ENCODE measurements at places on chromosomes 5 and 9.

DNA sequence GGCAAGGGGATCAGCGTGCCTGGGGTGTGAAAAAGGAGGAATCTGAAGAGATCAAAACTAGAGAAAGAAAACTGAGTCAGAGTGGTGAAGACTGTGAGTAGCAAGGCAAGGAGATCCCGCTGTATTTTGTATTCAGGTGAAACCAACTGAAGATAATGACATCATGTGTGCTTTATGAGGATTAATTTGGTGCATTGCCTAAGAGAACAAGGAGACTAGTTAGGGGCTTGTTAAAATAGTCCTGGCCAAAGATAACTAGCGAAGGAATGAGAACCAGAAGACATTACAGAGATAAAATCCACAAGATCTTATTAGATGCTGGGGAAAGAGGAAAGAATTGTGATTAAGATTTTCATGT, 16.9 kb upstream of the GPX3 start:
- no peak for DNase-seq

DNA sequence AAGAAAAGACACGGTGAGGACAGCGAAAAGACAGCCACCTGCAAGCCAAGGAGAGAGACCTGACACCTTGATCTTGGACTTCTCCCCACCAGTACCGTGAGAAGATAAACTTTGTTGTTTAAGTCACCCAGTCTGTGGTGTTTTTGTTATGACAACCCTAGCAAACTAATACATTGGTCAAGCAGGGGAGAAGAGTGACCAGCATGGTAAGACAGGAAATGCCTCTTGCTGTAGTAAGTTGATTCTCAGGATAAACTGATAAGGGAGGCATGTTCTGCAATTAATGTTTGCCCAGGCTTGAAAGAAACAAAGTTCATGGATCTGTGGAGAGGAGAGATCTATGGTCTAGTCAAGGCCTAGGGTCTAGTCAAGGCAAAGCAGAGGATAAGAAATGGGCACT, 801.2 kb downstream of the MAT2B start:
- no peak for DNase-seq

DNA sequence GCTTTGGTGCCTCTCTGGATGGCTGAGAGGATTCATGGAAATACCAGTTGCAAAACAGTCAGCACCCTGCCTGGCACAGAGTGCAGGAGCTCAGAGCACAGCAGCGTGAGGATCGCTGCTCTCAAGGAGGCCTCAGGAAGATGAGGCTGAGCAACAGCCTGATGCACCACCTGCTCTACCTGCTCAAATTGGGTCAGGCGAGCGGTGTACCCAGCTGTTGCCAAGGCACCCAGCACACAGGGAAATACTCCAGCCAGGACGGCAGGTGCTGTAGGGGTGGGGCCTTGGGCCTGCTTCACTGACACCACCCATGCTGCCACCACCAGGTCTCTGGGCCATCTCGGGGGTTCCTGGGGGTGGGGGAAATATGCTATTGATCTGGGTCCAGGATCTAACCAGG, 4.3 kb downstream of the EEIG1 start:
- peak; percentile 84 for DNase-seq

GRCh38 chr9:129867136-129868022, 32.1 kb downstream of the USP20 start:
- no peak for DNase-seq

DNA sequence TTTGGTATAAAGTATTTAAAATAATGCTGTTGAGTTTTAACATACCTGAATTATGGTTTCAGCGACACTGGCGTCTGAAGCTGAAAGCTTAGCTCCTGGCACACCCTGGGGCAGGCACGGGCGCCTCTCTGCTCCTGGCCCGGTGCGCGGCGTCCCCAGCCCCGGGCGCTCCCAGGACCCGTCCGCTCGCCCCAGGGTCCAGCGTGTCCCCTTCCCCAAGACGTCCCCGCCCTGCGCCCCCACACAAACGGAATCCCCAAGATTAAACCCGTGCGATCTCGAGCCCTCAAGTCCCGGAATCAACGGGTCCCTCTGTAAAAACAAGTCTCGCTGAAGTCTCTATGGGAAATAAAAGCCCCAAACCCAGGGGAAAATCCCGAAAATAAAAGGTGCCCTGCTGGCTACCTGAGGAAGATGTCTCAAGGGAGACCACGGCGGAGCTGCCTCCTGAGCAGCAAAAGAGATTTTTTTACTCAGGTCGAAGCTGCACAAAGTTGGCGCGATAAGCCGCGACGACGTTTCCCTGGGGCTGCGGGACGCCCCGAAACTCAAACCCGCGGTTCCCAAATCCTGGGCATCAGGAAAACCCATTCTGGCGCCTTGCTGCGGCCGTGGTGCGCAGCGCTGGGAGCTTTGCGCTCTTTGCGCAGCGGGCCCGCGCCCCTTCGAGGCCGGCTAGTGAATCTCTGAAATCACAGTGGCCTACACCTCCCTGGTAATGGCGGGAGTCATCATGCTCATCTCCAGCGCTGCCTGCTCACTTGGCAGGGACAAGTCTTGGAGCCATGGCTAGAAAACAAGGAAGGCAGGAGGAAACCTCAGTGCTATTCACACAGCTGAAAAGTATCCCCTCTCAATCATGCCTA, 6.3 kb upstream of the IFNA8 start:
- DNase-seq, result no peak

- DNase-seq, result peak; percentile 77
Measured at GRCh38 chr5:36870399-36871040, 6.0 kb upstream of the NIPBL start.

DNA sequence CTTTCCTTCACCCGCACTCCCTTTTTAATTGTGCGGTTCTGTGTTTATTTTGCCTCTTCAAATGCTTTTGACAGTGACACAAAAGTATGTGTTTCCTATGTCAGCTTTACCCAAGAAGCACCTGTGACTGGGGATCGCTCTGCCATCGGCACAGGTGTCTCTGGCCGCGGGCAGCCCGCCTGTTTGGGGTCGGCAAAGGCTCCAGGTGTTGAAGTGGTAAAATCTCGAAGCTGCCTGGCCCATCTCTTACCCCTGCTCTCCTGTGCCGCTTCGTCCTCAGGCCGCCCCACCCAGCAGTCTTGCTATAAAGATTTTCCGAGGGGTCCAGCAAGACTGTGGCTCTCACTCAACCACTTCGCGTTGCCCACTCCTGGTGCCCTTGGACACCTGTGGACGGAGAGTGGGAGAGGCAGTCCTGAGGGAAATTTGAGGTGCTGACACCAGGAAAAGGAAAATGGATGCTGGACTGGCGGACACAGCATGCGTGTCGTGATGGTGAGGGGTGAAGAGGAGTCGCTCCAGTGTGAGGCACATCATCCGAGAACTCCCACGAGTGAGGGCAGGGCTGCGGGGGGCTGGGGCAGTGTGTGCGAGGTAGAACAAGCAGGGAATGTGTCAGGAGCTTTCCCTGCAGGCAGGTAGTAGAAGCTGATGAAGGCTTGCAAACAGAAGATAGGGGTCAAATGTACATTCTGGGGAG, 29.1 kb upstream of the CEP72 start:
- no peak for DNase-seq

GRCh38 chr5:140753561-140753960, 32.4 kb upstream of the PCDHA1 start:
- DNase-seq, result no peak

GRCh38 chr5:74543162-74543995, 97.1 kb downstream of the ENC1 start:
- no peak for DNase-seq

DNA sequence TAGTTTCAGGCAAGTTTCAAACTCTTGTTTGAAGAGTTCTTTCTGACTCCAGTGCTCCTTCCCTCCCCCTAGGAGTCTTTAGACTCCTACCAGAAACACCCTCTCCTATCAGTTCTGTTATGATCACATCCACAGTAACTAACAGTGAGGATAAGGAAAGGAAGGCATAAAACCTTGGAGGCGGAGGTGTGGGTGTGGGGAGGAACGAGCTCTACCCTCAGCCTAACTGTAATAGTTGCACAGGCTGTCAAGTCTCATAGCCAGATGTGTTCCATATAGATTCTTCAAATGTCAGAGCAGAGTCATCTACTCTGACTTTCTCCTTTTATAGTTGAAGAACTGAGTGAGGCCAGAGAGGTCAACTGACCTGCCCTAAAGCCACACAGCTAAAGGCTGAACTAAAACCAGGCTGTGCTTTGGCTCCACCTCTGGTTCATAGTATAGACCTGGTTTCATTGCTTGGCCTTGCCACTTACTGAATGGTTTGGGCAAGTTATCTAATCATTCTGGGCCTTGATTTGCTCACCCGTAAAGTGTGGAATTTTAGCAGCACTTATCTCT, 34.4 kb upstream of the PIK3R1 start:
- no peak for DNase-seq

DNA sequence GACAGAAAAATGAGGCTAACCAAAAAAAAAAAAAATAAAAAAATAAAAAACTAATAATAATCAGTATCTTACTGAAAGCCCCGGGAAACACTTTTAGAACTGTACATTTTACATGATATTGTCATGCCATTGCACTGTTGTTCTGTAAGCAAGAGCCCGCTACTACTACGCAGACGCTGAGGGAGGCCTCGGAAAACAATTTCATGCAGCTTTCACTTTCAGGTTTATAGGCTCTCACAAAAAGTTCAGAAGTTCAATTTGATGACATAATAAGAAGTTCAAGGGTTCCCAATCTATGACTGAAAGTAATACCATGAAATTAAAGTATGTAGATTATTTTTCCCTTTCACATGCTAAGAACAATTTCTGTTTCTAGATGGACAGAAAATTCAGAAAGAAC, 318.3 kb upstream of the ITGA1 start:
- DNase-seq, result no peak

- no peak for DNase-seq
Measured at GRCh38 chr5:646396-647201, 34.5 kb downstream of the CEP72 start.
